ENCODE measurements at places on chromosomes 5 and 9.

- DNase-seq = no peak
Observed at GRCh38 chr5:67142816-67143215, 53.8 kb downstream of the CD180 start.

GRCh38 chr9:7238247-7238637, 480.5 kb downstream of the KDM4C start:
- DNase-seq = no peak

DNA sequence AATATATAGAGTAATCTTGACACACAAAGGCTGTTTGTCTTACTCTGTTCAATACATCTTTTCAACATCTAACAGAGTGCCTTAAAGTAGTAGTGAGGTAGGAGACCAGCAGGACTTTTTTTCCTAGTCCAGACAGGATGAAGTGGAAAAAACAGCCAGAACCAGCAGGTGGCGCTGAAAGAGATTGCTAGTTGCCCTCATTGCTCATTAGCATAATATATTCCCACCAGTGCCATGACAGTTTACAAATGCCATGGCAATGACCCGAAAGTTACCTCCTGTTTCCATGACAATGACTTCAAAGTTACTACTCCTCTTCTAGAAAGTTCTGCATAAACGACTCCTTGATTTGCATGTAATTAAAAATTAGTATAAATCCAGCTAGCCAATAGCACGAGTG, 387.4 kb downstream of the ACTL7B start:
- DNase-seq = peak; percentile 24

GRCh38 chr5:135295852-135296251, 103.2 kb downstream of the MACROH2A1 start:
- DNase-seq = no peak

DNA sequence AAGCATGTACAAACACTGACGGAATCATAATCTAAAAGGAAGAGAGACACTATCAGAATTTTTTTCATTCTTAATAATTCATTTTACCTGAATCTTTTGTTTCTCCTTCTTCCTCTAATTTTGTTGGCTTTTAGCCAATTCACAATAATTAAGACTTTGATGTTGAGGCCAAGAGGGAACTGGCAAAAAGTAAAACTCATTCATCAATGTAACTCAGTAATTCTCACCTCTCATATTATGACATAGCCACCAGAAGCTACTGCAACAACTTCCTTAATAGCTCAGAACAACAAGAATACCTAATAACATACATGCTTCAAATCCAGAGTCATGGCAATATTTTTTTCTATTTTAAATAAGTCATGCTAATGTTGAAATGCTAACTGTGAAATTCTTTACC, 64.5 kb downstream of the MCTP1 start:
- no peak for DNase-seq

- no peak for DNase-seq
Observed at GRCh38 chr5:123651234-123651633, 139.3 kb downstream of the CSNK1G3 start.

DNA sequence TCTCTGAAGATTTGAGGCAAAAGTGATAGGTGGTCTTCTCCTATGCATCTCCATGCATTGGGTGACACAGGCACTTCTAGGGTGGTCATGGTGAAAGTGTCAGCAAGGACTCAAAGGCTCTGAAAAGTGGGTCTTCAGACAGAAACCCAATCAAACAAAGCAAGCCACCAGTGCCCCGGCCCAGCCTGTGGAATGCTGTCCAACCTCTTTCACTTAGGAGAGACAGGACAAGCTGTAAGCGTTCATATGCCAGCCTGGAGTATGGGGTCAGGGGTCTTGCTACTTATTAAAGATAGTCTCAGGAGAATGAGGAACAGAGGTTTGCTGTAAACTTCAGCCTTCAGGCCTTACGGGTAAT, 324.5 kb downstream of the GADD45G start:
- DNase-seq = no peak

DNA sequence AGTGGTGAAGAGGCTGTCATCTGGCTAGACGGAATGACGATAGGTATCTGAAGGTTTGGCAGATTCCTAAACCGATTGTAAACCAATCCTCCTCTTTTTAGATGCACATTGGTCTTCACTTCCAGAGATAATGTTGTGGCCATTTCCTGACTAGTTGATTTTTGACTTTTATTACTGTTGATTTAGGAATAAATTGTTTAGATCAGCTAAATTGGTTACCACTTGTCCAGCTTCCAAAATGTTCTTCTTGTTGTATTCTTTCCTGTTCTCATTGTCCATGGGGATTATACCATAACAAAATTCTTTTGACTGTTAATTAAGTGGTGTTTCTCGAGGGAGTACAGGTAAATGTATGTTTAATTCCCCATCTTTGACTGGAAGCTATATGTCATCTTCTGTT, 119.7 kb downstream of the MACROH2A1 start:
- DNase-seq = no peak

DNA sequence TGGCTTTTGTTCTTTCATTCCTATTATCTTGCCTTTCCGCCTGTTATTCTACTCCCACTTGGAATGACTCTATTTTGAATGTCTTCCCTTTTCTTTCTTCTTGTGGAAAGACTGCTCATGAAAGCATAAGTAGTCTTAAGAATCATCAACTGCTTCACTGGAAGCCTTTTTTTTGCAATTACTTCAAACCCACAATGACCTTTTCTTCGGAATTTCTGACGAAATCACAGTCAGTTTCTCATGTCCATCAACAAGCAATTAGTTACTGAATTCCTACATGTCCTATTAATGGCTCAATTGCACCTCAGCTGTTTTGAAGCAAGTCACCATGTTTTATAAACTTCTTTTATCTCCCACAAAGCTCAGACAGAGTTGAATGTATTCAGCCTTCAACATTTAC, 196.2 kb downstream of the TARS1 start:
- DNase-seq = no peak

DNA sequence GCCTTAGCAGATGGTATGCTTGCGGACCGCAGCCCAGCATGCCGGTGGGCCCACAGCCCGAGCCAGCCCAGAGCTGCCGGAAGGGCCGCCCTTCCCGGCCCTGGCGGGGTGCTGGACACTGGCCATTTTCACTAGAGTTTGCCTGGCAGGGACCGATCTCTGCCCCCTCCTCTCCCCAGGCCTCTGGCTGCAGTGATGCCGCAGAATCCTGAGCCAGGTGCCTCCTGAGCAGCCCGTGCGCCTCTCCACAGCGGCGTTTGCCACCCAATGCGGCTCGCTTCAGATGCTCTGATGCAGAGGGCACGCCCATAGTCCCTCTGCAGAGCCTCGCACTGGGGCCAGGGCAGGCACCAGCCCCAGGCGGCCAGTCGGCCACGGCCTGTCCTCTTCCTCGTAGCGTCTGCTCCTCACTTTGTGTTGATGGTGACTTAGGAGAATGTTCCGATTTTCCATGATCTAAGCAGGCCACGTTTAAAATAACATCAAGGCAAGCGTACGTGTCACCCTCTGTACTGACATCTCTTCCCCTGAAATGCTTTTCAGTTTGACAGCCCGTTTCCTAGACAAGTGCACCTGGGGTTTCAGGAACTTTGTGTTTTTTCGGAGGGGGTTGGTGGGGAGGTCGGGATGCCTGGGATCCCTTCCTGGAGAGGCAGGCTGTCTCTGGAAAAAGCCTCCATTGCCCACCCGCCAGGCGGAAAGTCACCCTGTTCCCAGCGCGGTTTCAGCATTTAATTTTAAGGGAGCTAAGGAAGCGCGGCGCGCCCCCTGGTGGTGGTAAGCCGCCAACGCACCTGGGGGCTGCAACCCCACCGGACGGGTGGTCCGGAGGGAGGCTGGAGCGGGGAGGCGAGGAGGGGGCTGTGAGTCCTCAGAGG, 29.8 kb upstream of the HMCN2 start:
- DNase-seq = peak; percentile 51

DNA sequence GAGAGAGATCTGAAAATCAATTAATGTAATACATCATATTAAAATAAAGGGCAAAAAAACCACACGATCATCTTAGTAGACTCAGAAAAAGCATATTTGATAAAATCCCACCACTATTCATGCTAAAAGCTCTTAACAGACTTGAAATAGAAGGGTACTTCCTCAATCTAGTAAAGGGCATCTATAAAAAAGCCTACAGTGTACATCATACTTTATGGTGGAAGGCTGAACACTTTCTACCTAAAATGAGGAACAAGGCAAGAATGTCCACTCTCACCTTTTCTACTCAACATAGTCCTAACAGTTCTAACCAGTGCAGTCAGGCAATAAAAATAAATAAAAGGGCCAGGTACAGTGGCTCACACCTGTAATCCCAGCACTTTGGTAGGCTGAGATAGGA, 38.9 kb downstream of the POLK start:
- no peak for DNase-seq

GRCh38 chr5:133723651-133724366, 111.5 kb upstream of the FSTL4 start:
- DNase-seq = no peak

GRCh38 chr9:76766126-76766525, 1.9 kb downstream of the PCA3 start:
- no peak for DNase-seq

- no peak for DNase-seq
Observed at GRCh38 chr9:92631452-92632343, 38.2 kb downstream of the IPPK start.

DNA sequence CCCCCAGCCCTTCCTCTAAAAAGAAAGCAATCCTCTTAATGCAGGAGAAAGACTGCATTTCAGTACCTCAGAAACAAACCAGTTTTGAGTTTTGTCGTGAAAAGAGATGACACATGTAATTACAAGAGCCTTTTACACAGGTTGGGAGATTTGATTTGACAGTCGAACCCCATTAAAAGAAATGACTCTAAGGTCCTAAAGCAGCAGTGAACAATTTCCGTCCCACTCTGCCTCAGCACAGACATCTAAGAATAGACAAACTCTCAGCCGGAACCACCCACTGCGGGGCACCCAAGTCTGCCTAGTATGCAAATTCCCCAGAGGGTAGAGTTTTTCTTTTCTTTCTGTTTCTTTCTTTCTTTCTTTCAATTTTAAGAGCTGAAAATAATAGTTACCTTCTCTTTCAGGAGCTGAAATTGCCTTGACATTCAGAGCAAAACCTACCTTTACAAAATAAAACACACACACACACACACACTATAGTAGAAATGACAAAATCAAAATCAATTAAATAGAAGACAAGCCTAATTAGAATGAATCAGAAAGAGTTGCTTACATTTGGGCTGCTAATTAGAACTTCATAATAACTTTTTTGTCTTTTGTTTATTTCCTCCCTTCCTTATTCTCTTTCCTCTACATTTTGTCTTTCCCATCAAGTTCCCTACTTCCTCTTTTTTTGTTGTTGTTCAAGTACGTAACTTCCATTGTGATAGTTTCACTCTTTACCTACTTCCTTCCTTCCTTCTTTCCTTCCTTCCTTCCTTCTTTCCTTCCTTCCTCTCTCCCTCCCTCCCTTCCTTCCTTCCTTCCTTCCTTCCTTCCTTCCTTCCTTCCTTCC, 65.1 kb downstream of the BASP1 start:
- no peak for DNase-seq

- no peak for DNase-seq
Observed at GRCh38 chr9:115986508-115986907, 167.1 kb upstream of the PAPPA start.

- DNase-seq = no peak
Observed at GRCh38 chr9:21314152-21314551, 9.0 kb upstream of the IFNA5 start.

- no peak for DNase-seq
Observed at GRCh38 chr9:556199-556598, 285.3 kb upstream of the DMRT1 start.

- DNase-seq = no peak
Observed at GRCh38 chr5:103572454-103572853, 9.9 kb upstream of the NUDT12 start.

- no peak for DNase-seq
Observed at GRCh38 chr5:36505021-36505420, 101.4 kb upstream of the SLC1A3 start.

DNA sequence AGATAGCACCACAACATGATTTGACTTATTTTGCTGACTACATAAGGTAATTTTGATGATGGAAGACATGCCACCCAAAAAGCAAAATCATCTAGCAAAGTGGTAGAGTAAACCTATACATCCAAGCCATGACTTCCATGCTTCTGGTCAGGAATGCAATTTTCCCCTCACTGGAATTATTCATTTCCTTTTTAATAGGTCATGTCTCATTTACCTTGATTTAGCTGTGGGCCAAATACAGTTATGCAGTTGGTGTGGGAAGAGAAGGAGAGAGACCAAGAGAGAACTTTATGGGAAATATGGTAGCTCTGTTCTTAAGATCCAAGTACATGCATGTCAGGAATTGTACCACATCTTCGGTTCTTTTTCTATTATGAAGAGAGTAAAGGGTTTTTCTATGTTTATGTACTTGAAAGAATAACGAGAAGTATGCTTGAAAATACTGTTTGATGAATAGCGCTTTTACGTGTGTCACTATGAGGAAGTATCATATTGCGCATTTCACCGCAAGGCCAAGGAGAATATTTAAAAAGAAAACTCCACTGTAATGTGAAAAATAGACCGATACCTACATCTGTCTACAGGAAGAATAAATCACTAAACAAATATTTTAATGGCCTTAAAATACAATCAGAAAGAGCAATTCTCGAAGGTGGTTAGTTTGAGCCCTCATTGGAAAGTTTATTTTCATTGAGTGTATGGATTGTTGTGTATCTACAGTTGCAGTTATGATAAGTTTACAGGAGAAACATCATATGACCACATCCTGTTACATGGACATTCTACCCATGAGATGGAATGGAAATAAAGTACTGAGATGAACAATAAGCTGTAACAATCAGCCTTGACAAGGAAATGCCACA, 134.0 kb downstream of the FOXD1 start:
- peak; percentile 14 for DNase-seq

GRCh38 chr9:123408313-123409262, 52.6 kb downstream of the CRB2 start:
- DNase-seq = no peak
